ENCODE measurements at places on chromosomes 2 and 18. TPM values are rescaled to one million over a fixed set of nuclear protein-coding genes. Genes with fewer than 3 reads are reported as not detected.

SH3RF3 gene
- total RNA-seq, result 6.3 TPM

OTOS gene
- not detected for total RNA-seq

FER1L5 gene
- total RNA-seq, result 0.25 TPM

NEB gene
- 0.53 TPM for total RNA-seq

RGPD4 gene
- total RNA-seq, result under 0.01 TPM

QPCT gene
- 2.5 TPM for total RNA-seq

GALR1 gene
- total RNA-seq, result not detected

EFHD1 gene
- total RNA-seq, result 1.1 TPM

EFR3B gene
- 3.3 TPM for total RNA-seq

RTKN gene
- 15.8 TPM for total RNA-seq

TRIB2 gene
- 49.0 TPM for total RNA-seq

CASP10 gene
- 8.7 TPM for total RNA-seq

FOXD4L1 gene
- total RNA-seq, result 0.06 TPM

KCMF1 gene
- total RNA-seq, result 56.1 TPM

OR6B2 gene
- not detected for total RNA-seq

RND3 gene
- 285 TPM for total RNA-seq

POTEC gene
- total RNA-seq, result not detected

RAB17 gene
- 0.26 TPM for total RNA-seq

PDE11A gene
- total RNA-seq, result under 0.01 TPM

HOXD12 gene
- total RNA-seq, result not detected

RFTN2 gene
- total RNA-seq, result 25.6 TPM

C2orf78 gene
- not detected for total RNA-seq

PAIP2B gene
- 0.26 TPM for total RNA-seq

MRPS9 gene
- total RNA-seq, result 22.6 TPM

HOXD13 gene
- total RNA-seq, result not detected

HRH4 gene
- 0.06 TPM for total RNA-seq

ITGB6 gene
- total RNA-seq, result 0.06 TPM

CRYBA2 gene
- total RNA-seq, result not detected

PLCL1 gene
- total RNA-seq, result 18.6 TPM

CPLX4 gene
- not detected for total RNA-seq

ID2 gene
- total RNA-seq, result 109 TPM

CACNB4 gene
- 1.3 TPM for total RNA-seq

DOK1 gene
- 115 TPM for total RNA-seq

ANKRD36 gene
- total RNA-seq, result 25.5 TPM

AUP1 gene
- 68.1 TPM for total RNA-seq

NTSR2 gene
- not detected for total RNA-seq

CLEC4F gene
- not detected for total RNA-seq

RAB6C gene
- under 0.01 TPM for total RNA-seq

ICA1L gene
- 3.6 TPM for total RNA-seq

UXS1 gene
- total RNA-seq, result 23.4 TPM

UGT1A5 gene
- not detected for total RNA-seq

ERMN gene
- total RNA-seq, result under 0.01 TPM

SPP2 gene
- total RNA-seq, result not detected

TSPYL6 gene
- not detected for total RNA-seq

CRYGD gene
- total RNA-seq, result not detected

GKN1 gene
- not detected for total RNA-seq

IGFBP2 gene
- 807 TPM for total RNA-seq

GREB1 gene
- 0.12 TPM for total RNA-seq

LIPT1 gene
- total RNA-seq, result 8.0 TPM

PCGF1 gene
- 31.1 TPM for total RNA-seq

TUBA3E gene
- total RNA-seq, result not detected

GCG gene
- total RNA-seq, result not detected

STON1 gene
- 14.9 TPM for total RNA-seq

RAB10 gene
- total RNA-seq, result 304 TPM

NCKAP5 gene
- total RNA-seq, result 1.2 TPM
